Naive B cell (primary cell): ENCODE measurements at places on chromosomes 7 and 10. TPM values are rescaled to one million over a fixed set of nuclear protein-coding genes. Genes with fewer than 3 reads are reported as not detected.
A peak's percentile ranks its signal among the peaks of the same experiment; 100 is the strongest.

- H3K4me1 ChIP-seq, result no peaks in the 10 kb centered on the region
- no peak overlapping the region for H3K27ac ChIP-seq
- H3K36me3 ChIP-seq, result no peaks in the 10 kb centered on the region
- no peaks in the 10 kb centered on the region for H3K27me3 ChIP-seq
- no peak for DNase-seq
- no peak overlapping the region for H3K4me3 ChIP-seq
Measured at GRCh38 chr10:66958466-66958865, 32.6 kb downstream of the LRRTM3 start.

- no peak overlapping the region for H3K27ac ChIP-seq
- no peak overlapping the region for H3K4me3 ChIP-seq
Measured at GRCh38 chr7:157476201-157476600, 139.4 kb downstream of the DNAJB6 start.

- H3K36me3 ChIP-seq, result no peaks in the 10 kb centered on the region
- peak overlapping the region; percentile 44 for H3K27ac ChIP-seq
- H3K4me3 ChIP-seq, result no peak overlapping the region
- H3K27me3 ChIP-seq, result peaks cover 29% of the 10 kb centered on the region
- no peak for DNase-seq
Measured at GRCh38 chr10:103812432-103812831, 42.9 kb downstream of the SH3PXD2A start.

- no peak overlapping the region for H3K4me3 ChIP-seq
- DNase-seq, result no peak
- H3K36me3 ChIP-seq, result no peaks in the 10 kb centered on the region
- no peaks in the 10 kb centered on the region for H3K4me1 ChIP-seq
- H3K27me3 ChIP-seq, result peaks cover 8% of the 10 kb centered on the region
Measured at GRCh38 chr7:45601816-45602540, 27.8 kb downstream of the ADCY1 start.

DNA sequence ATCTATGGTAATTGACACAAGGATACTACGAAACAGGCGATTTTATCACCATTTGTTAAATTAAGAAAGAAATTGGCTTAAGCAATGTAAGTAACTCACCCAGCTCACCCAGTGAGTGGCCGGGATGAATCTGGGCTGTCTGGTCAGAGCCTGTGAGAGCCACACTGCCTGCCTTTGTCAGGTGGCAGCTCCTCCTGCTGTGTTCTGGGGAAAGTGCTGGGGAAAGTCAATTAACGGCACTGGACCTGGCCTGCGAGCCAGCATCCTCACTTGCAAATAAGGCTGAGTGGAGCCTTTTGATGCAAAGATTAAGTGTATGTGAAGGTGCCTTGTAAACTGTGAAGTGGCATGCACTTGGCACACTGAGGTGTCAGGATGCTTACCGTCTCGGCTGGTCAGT is 13.4 kb upstream of the CXCL12 start:
- no peak for DNase-seq
- peaks cover 14% of the 10 kb centered on the region for H3K27me3 ChIP-seq
- no peaks in the 10 kb centered on the region for H3K4me1 ChIP-seq
- no peak overlapping the region for H3K27ac ChIP-seq
- H3K36me3 ChIP-seq, result no peaks in the 10 kb centered on the region
- H3K4me3 ChIP-seq, result no peak overlapping the region

The RAMP3 gene
- not detected for polyA plus RNA-seq

GRCh38 chr7:155638366-155638765 is 6.1 kb upstream of the RBM33 start:
- H3K27ac ChIP-seq, result peak overlapping the region; percentile 20
- H3K27me3 ChIP-seq, result peaks cover 9% of the 10 kb centered on the region
- peak; percentile 9 for DNase-seq
- H3K4me3 ChIP-seq, result peak overlapping the region; percentile 64
- H3K4me1 ChIP-seq, result peaks cover 19% of the 10 kb centered on the region
